Cardiac muscle cell (in vitro differentiated cells and primary cell): ENCODE measurements at places on chromosomes 5 and 9.

GRCh38 chr5:72378639-72379289 is 58.6 kb downstream of the PTCD2 start:
- no peak for DNase-seq

- DNase-seq: no peak
Measured at GRCh38 chr5:118314931-118315330, 673.4 kb downstream of the DTWD2 start.

DNA sequence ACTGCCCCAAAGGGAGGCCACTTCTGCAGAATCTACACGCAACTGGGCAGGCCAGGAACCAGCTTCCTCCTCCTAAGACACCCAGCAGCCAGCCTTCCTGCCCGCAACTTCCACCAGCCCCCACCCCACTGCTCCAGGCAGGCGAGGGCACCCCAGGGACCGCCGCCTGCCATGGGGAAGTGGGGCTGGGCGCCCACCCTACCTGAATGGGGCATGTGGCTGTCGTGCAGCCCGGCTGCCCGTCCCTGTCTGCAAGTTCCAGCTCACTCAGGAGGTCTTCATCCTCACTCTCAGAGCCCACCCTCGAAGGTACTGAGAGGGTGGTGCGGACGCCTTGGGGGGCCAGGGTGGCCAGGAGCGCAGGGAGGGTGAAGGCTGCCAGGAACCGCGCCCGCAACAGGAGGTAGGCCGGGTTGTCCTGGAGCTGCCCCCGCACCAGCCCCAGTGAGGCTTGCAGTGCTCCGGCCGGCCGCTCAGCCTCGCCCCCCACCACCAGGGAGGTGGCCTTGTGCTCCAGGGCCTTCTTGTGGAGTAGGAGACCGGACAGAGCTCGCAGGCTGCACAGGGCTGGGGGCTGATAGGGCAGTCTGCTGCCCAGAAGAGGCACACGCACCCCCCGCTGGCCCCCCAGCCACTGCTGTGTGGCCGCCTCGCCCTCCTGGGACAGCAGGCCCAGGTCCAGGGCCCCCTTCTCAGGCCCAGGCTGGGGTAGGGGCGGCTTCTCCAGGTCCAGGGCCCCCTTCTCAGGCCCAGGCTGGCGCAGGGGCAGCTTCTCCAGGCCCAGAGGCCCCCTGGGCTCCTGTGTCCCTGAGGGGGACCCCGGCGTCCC is 4.1 kb upstream of the CARD9 start:
- DNase-seq: no peak

GRCh38 chr5:119032656-119033055 is 38.2 kb upstream of the DMXL1 start:
- DNase-seq: no peak

- no peak for DNase-seq
Measured at GRCh38 chr5:32543291-32543690, 42.1 kb upstream of the SUB1 start.

DNA sequence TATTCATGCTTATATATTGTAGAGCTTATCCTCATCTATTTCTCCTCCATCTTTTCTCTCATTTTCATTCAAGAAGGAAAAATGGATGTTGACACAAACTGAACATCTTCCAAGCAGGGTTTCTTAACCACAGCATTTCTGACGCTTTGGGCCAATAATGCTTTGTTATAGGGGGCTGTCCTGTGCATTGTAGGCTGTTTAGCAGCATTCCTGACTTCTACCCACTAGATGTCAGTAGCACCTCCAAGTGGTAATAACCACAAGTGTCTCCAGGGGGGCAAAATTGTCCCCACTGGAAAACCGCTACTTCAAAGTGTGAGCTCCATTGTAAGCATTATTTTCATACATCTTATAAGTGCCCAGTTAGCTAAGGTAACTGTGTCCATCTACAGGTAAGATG is 2.6 kb upstream of the TXNDC8 start:
- DNase-seq: peak; percentile 55

DNA sequence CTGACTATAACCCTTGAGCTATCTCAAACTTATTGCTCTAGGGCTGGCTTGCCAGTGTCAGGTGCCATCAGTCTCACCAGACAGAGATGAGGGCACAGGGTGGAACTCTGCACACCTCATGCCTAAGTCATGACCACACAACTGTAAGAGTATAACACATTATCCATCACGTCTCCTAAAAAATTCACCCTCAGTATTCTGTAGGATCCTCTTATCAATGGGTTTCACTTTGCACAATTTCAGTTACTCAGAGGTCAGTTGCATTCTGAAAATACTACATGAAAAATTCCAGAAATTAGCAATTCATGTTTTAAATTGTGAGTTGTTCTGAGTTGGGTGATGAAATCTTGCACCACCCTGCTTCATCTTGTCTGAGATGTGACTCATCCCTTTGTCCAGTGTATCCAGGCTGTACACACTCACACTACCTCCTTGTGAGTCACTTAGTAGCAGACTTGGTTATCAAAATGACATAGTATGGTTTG is 690.9 kb upstream of the CDH18 start:
- peak; percentile 93 for DNase-seq

DNA sequence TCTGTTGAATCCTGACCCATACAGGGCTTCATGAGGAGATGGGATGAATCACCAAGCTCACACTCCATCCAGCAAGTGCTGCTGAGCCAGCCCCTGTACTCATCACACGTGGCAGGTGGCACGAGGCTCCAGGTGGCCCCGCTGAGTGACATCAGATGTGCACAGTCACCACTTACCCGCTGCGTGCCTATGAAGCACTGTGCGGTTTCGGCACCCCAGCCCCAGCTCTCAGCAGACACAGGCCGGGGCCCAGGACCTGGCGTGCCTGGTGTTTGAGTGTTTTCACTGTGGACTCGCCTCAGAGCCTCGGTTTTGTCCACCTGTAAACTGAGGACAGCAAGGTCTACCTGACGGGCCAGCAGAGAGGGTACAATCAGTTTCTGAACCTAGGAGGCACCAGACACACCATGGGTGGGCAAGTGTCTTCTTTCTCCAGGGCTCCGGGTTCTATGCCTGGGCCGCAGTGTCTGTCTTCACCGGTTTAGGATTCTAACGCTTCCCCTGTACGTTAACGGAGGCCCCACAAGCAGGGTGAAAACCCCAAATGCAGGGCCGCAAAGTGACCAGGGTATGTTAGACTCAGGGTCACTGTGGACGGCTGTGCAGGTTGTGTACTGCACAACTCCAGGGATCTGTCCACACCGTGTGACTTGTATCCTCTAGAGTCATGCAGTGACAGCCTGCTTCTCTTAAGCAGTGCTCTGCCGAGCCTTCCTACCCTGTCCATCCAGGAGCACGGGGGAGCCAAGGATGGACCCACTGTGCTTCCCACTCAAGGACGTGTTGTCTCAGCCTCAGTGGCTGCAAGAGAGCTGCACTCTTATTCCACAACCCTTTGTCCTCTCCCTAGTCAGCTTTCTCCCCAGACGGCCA is 44.3 kb upstream of the COL5A1 start:
- DNase-seq: no peak

GRCh38 chr5:140344683-140345423 is 1.6 kb downstream of the HBEGF start:
- DNase-seq: no peak

DNA sequence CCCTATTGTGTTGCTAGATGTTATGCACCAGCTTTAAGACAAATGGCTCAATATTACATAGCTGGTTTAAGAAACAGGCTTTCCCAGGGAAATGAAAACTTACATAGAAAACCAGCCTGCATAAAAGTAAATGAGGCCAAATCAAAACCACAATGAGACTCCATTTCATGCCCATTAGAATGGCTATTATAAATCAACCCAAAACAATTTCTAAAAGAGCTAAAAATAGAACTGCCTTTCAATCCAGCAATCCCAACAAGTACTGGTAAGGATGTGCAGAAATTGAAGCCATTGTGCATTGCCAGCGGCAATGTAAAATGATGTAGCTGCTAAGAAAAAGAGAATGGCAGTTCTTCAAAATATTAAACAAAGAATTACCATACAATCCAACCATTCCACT is 1170.0 kb upstream of the CDH9 start:
- DNase-seq: no peak
